ENCODE measurements at places on chromosomes 1 and 21. TPM values are rescaled to one million over a fixed set of nuclear protein-coding genes. Genes with fewer than 3 reads are reported as not detected.

LGR6 gene
- 1.2 TPM for total RNA-seq

SPRR3 gene
- not detected for total RNA-seq

ITLN2 gene
- 0.50 TPM for total RNA-seq

PAPPA2 gene
- 27.2 TPM for total RNA-seq

- no peak overlapping the region for H3K4me3 ChIP-seq
- DNase-seq, result no peak
- no peaks in the 10 kb centered on the region for H3K27me3 ChIP-seq
- no peak overlapping the region for H3K27ac ChIP-seq
- H3K4me1 ChIP-seq, result no peaks in the 10 kb centered on the region
Measured at GRCh38 chr1:241376701-241377100, 19.7 kb upstream of the RGS7 start.

DNA sequence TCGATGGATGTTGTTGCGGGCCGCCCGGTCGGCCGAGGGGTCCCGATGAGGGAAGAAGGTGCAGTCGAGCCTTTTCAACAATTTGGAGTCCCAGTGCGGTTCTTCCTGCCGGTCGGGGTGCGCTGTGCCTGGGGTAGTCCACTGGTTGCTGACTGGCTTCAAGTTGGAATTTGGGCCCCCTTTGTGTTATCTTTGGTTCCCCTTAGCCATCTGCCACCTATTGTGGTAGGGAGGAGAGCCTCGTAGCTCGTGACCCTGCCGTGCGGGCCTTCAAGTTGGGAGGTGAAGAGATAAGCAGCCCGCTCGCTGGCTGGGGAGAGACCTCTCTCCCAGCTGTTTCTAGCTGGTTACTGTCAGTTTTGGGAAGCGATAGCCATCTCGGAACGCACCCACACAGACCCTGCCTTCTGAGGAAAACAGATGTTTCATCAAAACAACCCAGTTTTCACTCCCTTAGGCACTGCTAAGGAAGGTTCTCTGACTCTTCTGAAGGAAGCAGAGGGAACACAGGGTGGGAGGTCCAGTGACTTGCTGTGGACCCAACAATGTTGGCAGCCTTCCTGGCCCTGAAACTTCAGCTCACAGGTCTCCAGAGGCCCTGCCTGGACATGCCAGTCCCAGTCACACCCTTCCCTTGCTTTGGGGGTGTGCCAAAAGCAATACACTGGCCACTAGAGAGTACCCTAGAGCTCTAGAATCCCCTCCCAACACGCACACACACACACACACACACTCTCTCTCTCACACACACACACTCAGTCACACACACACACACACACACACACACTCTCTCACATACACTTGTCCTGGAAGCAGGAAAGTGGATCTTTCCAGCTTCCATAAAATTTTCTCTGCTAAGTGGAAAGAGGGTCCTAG, 1.0 kb downstream of the BTG2 start:
- H3K27me3 ChIP-seq, result no peaks in the 10 kb centered on the region
- DNase-seq, result peak; percentile 80
- H3K27ac ChIP-seq, result peak overlapping the region; percentile 88
- H3K4me1 ChIP-seq, result peaks cover 2% of the 10 kb centered on the region

DNA sequence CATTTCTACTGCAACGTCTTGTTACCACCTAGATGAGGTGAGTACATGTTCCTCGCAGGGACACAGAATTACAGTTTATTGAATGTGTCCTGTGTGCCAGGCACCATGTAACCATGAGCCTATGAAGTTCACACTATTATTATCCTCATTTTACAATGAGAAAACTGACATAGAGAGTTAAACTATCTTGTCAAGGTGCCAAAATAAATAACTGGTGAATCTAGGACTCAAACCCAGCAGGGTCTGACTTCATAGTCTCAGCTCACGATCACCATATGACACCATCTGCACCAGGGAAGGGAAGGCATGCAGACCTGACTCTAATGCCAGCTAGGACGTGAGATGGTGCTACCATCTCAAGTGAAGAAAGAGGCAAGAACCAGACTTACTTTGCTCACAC, 2.4 kb downstream of the SELE start:
- no peaks in the 10 kb centered on the region for H3K36me3 ChIP-seq
- H3K4me1 ChIP-seq, result no peaks in the 10 kb centered on the region
- no peak overlapping the region for H3K4me3 ChIP-seq
- no peak overlapping the region for H3K27ac ChIP-seq
- no peaks in the 10 kb centered on the region for H3K27me3 ChIP-seq

DNA sequence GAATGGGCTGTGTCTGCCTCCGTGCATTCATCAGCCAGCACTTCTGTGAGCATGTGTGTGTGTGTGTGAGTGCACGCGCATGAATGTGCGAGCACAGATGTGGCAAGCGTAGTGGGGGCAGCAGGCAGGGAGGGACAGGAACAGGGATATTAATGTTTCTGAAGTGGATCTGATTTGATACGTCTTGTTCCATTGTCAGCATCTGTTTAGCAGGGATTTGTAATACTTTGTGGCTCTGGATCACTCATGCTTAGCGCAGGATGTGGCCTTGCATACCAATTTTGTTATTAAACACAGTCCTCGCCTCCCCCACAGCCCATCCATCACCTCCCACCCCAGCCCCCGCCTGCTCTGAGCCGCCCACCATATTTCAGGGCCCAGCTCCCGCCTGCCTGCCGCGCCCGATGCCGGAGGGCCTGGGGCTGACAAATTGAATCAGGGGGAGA, 52.4 kb downstream of the TMEM53 start:
- H3K36me3 ChIP-seq, result no peaks in the 10 kb centered on the region
- no peaks in the 10 kb centered on the region for H3K27me3 ChIP-seq
- no peak for DNase-seq
- no peak overlapping the region for H3K27ac ChIP-seq

DNA sequence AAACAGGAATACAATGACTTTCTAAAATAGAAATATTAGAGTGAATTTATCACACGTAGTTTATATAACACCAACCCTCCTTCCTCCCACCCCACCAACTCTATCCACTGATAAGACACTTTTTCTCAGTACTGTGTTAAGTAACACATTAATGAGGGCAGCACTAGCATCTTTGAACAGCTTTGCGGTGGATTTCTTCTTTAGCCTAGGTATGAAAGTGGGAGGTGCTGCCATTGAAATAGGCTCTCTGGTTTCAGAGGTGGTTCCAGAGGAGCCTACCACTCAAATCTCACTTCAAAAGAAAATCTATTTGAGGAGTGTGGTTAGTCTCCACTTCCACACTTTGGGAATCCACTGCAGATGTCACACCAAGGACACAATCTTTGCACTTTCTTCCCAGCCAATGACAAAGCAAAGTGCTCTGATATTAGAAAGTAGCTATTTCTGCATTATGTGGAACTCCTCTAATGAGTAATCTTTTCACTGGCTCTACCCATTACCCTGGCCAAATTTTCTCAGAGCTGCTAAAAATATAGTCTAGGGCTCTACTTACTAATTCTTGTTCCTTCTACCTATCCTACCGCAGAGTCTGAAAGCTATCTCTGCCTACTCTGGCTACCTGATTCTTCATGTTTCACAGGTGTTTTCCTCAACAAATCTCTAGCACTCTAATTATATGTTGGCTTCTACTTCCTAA, 1667.8 kb downstream of the MRPL39 start:
- no peaks in the 10 kb centered on the region for H3K4me1 ChIP-seq
- H3K36me3 ChIP-seq, result no peaks in the 10 kb centered on the region
- H3K27me3 ChIP-seq, result no peaks in the 10 kb centered on the region
- no peak overlapping the region for H3K4me3 ChIP-seq

- no peaks in the 10 kb centered on the region for H3K4me1 ChIP-seq
- H3K36me3 ChIP-seq, result no peaks in the 10 kb centered on the region
- peaks cover 4% of the 10 kb centered on the region for H3K27me3 ChIP-seq
- H3K27ac ChIP-seq, result no peak overlapping the region
Measured at GRCh38 chr1:203450479-203451149, 25.0 kb upstream of the PRELP start.

DNA sequence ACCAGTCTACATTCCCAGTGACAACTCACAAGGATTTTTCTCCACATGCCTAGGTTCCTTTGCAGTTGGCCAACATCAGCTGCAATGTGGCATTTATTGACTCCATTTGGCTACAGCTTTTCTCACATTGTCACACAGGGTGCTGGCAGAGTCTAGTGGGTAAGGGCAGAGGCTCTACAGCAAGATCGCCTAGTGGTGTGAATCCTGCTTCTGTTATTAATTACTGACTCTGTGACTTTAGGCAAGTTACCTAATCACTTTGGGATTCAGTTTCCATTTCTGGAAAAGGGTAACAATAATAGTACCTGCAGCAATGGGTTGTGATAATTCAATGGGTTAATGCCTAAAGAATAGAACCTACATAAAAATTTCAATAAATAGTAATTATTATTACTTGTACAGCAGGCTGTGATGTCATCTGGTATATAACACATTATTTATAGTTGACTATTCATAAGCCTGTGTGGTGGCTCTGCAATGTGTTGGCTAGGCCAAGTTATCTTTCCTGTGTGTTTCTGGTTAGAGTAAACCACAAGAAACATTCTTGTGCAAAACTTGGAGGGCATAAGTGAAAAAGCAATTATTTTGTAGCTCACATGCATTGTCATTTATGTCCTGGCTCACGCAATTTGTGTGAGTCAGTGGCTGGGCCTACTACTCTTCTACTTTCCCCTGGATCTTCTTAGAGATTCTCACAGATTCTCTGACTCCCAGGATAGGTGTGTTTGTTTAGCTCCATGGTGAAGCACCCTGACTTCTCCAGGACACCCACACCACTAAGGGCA, 59.5 kb downstream of the PTGS2 start:
- H3K36me3 ChIP-seq, result no peaks in the 10 kb centered on the region
- no peak for DNase-seq
- H3K4me3 ChIP-seq, result no peak overlapping the region
- H3K27me3 ChIP-seq, result no peaks in the 10 kb centered on the region
- no peak overlapping the region for H3K27ac ChIP-seq

GRCh38 chr1:197787623-197788536, 12.6 kb upstream of the DENND1B start:
- H3K27ac ChIP-seq, result no peak overlapping the region
- DNase-seq, result no peak
- no peaks in the 10 kb centered on the region for H3K27me3 ChIP-seq
- H3K36me3 ChIP-seq, result no peaks in the 10 kb centered on the region

- H3K4me1 ChIP-seq, result no peaks in the 10 kb centered on the region
- H3K27ac ChIP-seq, result no peak overlapping the region
- H3K27me3 ChIP-seq, result no peaks in the 10 kb centered on the region
- no peak overlapping the region for H3K4me3 ChIP-seq
Measured at GRCh38 chr1:223513309-223513708, 120.1 kb downstream of the CCDC185 start.

GRCh38 chr1:108504447-108504846, 54.3 kb downstream of the NBPF6 start:
- DNase-seq, result no peak
- no peaks in the 10 kb centered on the region for H3K36me3 ChIP-seq
- H3K4me3 ChIP-seq, result no peak overlapping the region
- no peaks in the 10 kb centered on the region for H3K4me1 ChIP-seq

DNA sequence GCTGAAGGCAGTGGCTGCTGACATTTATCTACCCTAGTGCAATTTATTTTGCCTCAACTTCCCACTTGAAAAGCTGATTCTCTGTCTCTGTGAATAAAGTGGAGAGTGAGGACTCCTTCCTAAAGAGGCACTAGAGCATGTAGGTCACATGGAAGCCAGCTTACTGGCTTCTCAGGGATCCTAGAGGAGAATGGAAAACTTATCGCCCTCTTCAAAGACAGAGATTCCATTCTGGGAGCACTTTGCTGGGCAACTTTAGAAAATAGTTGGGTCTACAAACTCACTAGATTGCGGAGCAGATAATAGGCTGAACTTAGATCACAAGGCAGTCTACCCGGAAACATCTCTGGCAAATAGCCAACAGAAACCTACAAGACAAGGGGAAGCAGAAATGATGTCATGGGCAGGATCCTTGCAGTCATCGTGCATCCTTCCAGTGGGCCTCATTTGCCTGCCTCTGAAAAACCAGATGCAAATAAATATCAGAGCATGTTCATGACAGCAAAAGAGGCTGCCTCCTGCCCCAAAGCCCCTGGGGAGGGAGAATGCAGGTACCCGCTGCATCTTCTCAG, 104.8 kb upstream of the BARHL2 start:
- H3K4me1 ChIP-seq, result no peaks in the 10 kb centered on the region
- no peak for DNase-seq
- no peak overlapping the region for H3K27ac ChIP-seq
- H3K36me3 ChIP-seq, result no peaks in the 10 kb centered on the region

- no peak overlapping the region for H3K4me3 ChIP-seq
- H3K27ac ChIP-seq, result no peak overlapping the region
- no peaks in the 10 kb centered on the region for H3K4me1 ChIP-seq
- no peaks in the 10 kb centered on the region for H3K36me3 ChIP-seq
- no peaks in the 10 kb centered on the region for H3K27me3 ChIP-seq
- no peak for DNase-seq
Measured at GRCh38 chr1:233971753-233972152, 67.3 kb downstream of the SLC35F3 start.
